SJSA1 (cell line): ENCODE measurements at places on chromosomes 4 and X. TPM values are rescaled to one million over a fixed set of nuclear protein-coding genes. Genes with fewer than 3 reads are reported as not detected.

GRCh38 chr4:189098932-189099696, 841.6 kb upstream of the FRG1 start:
- no peak for DNase-seq

DNA sequence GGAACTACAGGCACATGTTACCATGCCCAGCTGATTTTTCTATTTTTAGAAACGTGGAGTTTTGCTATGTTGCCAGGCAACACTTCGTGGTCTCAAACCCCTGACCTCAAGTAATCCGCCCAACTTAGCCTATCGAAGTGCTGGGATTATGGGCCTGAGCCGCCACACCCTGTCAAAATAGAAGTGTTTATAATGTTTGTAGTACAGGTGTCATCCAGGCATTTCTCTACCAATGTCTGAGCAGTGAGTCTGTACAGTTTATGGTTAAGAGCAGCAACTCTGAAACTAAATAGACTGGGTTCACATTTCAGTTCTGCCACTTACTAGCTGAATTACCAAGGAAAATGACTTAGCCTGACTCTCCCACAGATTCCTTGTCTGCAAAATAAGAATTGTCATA, 460.4 kb upstream of the GALNT7 start:
- DNase-seq, result no peak

DNA sequence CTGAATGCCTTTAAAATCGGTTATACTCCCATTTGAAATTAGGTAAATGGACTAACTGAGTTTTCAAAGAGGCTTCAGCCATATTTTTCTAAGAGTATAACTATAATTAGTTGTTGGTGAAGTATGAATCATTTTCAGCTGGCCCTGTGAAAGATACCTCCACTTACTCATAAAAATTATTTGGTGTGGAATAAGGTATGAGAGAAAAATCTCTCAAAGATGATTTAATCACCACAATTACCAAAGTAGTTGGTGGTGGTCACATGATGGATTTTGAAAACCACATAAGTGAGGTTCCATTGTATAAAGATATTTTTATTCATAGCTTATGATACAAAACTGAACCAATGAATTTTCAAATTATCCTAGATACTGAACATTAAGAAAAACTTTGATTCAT, 9.0 kb upstream of the KLHL2 start:
- no peak for DNase-seq

- DNase-seq, result no peak
Observed at GRCh38 chr4:25809996-25810395, 52.8 kb downstream of the SEL1L3 start.

DNA sequence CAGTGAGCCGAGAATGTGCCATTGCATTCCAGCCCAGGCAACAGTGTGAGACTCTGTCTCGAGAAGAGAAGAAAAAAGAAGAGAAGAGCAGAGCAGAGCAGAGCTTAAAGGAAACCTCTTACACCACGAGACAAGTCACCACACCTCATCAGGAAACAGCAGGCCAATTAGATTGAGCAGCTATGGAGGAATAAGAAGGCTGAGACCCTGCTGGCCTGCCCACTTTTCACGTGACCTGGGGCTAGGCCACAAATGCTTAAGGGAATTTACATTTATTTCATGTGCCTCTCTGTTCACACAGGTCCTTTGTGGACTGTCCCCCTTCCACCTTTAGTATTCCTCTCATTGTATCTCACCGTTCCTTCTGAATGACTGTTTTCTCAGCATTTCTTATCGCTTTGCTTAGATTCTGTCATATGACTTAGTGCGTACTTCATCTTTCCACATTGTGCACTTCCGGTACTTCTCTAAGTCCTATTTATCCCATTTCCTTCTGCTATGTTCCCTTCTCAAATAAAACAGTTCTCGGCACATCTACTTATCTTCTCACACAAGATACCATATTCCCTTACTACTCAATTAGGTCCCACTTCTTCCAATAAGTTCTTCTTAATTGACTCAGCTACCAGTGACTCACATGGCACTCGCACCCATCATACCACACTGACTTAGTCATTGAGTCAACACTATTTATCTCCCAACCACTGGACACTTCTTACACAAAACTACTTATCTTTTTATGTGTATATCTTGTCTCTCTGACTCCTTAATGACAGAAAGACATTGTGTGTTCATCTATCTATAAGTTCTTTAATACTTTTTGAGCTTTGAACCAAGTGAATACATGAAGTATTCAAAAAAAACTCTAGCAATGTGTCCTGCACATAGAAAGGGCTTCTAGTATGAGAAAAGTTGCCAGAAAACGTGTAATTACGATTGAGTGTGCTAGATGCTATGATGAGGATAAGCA, 11.0 kb downstream of the CUL4B start:
- DNase-seq, result peak; percentile 84

Gene MAGEA11
- not detected in 2 replicates for total RNA-seq

Gene EREG
- total RNA-seq, result not detected in 2 replicates
